Activated naive CD8-positive, alpha-beta T cell treated with anti-CD3 and anti-CD28 coated beads, Interleukin-2, amount 10 ng/mL, durations not matched to agents 7 days and 5 days (primary cell): ENCODE measurements at places on chromosomes 6 and 20.
A peak's percentile ranks its signal among the peaks of the same experiment; 100 is the strongest.

GRCh38 chr6:51386347-51386836, 567.7 kb downstream of the TFAP2B start:
- no peak for DNase-seq

DNA sequence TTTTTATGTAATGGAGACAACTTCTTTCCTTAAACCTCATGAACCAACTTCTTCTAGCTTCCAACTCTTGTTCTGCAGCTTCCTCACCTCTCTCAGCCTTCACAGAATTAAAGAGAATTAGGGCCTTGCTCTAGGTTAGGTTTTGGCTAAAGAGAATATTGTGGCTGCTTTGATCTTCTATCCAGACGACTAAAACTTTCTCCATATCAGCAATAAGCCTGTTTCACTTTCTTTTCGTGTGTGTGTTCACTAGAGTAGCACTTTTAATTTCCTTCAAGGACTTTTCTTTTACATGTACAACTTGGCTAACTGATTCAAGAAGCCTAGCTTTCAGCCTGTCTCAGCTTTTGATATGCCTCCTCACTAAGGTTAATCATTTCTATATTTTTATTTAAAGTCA, 596.1 kb upstream of the NRSN1 start:
- DNase-seq, result no peak

GRCh38 chr20:25526446-25526845, 58.9 kb downstream of the NINL start:
- DNase-seq, result no peak

DNA sequence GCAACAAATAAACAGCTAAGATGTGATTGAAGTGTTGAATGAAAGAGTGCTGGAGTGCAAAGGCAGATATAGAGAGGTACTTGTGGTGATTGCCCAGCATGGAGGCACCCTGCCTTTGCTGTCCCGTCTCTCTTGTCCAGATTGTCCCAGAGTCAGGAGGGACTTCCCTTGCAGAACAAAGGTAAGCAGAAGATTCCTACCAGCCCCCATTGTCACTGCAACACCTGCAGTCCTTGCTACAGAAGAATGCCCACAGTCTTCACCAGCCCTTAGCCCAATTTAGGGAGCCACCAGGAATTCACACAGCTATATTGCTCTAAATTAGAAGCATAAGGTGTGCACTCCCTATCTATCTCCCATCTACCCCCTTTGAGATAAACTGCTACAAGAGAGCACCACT, 491.8 kb downstream of the KIF16B start:
- no peak for DNase-seq

DNA sequence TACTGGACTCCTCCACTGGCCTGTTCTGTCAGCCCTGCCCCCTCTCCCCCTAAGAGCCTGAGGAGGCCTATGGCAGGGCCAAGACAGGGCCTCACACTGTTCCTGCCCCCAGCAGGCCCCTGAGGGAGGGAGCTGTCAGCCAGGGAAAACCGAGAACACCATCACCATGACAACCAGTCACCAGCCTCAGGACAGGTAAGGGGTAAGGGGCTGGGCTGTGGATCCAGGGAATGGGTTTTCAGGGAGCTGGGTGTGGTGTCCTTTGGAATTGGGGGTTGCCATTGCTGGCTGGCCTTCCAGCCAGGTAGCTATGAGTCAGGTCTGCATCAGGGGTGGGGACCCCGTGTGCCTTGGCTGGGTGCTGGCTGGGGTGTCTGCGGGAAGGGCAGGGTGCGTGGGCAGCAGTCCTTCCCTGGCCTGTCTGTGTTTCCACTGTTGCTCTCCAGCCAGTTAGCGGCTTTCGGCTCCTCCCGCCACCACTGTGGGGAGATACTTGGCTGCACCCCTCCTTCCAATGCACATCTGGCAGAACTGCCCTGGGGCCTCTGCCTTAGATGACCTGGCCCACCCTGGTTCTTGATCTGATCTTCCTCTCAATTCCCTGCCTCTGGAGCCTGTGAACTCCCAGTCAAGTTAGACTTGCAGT, 3.9 kb downstream of the SLC29A1 start:
- DNase-seq, result no peak

DNA sequence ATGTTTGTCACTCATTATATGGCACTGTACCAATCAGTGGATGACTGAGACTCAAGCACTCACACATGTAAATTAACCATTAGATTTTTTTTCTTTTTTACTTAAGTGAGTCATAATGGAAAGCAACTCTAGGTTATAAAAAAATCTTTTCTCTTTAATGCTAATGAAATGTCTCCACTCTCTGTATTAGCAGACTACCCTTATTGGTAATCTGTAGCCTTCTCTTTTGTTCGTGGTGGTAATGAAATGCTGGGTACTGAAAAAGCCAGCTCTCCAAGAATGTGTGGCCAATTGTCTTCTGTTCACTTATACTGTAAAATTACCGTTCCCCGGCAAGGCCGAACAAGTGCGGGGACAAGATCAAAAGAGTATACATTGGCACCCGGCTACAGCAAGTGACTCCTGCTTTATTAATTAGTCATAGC, 69.0 kb downstream of the AFG1L start:
- no peak for DNase-seq

- DNase-seq, result no peak
Measured at GRCh38 chr20:58998656-58999055, 8.4 kb downstream of the CTSZ start.

DNA sequence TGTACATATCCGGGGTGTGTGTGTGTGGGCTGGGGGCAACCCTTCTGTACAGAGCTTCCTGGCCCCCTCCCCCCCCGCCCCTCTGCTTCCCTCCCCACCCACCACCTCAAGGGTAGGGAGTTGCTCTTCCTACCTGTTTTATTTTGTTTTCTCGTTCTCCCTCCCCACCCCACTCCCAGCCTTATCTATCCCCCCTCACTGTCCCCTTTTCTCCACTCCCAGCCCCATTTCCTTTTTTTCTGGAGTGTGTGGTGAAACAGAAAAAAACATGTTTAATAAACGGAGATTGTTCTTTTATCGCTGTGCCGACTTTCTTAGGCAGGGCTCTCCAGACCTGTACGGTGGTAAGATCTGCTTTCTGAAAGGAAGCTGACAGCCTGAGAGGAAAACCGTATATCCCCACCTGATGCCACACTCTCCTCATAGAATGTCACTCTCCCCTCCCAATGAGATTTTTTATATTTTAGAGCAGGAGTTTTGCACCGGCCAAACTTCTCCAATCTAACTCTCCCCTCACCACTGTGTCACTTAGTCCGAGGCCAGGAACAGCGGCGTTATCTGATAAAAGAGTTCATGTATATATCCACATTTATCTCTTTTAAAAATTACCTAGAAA, 875 bp upstream of the ZBTB9 start:
- DNase-seq, result no peak

DNA sequence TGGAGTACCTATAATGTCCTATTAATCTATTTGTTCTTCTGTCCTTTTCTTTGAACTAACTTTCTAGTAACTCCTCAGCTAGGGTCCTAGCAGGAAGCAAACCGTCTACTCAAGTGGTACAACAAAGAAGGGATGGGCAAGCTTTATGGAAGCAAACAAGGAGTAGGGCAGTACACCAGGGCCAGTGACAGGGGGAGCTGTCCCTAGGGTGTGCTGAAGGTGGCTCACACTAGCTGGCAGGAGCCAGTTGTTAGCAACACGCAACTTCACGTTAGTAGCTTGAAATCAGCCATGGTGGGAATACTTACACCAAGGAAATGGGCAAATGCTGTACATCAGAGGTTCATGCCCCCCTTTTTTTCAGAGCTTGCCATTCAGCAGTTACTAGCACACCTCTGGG, 74.0 kb upstream of the EYA2 start:
- DNase-seq, result no peak

DNA sequence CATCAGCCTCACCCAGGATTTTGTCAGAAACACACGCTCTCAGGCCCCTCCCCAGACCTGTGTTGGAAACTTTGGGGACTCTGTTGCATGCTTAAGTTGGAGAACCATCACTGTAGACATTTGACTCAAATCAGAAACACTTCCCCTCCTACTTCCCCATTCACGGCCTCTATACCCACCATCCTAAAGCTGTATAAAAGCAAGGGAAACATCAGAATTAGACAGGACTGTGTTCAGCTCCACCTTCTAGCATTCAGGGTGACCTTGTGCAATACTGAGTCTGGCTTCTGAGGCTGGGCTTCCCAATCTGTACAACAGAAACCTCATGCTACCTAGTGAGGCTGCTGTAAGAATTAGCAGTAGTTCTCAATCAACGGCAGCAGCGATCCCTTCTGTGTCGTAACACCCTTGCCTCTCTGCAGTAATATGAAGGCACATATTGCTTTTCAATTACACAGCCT, 252.3 kb downstream of the LY86 start:
- no peak for DNase-seq

- no peak for DNase-seq
Measured at GRCh38 chr20:4766631-4767030, 44.9 kb downstream of the PRND start.

DNA sequence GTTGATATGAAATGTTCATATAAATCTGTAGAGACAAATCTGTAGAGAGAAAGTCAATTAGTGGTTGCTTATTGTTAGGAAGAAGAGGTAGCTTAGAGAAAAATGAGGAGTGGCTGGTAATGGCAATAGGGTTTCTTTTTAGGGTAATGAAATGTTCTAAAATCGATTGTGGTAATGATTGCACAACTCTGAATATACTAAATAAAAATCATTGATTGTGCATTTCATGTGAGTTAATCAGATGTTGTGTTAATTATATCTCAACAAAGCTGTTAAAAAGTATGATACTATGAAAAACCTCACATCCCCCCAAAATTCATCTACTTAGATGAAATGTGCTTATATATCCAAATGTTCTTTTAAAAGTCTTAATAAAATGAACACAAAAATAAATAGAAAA, 84.2 kb downstream of the CEP57L1 start:
- no peak for DNase-seq

DNA sequence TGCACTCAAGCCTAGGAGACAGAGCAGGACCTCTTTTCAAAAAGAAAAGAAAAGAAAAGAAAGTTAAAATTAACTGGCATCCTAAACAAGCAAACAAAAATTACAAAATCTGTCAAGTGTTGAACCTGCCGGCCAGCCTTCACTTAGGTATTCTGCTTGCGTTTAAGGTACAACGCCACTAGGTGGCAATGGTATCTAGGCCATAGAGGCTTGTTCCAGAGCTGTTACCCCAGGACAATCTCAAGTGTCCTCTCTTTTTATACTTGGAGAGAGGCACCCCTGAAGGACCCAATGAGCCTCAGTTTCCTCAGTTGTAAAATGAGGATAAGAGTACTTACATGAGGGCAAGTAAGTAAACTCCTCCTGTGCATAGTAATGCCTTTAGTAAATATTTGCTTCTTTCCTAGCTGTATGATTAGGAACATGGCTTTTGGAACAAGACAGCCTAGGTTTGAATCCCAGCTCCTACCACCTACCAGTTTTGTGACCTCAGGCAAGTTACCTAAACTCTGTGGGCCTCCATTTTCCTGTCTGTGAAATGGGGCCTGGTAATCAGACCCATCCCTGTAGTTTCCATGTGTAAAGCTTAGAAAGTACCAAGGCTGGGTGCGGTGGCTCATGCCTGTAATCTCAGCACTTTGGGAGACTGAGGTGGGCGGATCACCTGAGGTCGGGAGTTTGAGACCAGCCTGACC, 5.8 kb upstream of the PACSIN1 start:
- no peak for DNase-seq

DNA sequence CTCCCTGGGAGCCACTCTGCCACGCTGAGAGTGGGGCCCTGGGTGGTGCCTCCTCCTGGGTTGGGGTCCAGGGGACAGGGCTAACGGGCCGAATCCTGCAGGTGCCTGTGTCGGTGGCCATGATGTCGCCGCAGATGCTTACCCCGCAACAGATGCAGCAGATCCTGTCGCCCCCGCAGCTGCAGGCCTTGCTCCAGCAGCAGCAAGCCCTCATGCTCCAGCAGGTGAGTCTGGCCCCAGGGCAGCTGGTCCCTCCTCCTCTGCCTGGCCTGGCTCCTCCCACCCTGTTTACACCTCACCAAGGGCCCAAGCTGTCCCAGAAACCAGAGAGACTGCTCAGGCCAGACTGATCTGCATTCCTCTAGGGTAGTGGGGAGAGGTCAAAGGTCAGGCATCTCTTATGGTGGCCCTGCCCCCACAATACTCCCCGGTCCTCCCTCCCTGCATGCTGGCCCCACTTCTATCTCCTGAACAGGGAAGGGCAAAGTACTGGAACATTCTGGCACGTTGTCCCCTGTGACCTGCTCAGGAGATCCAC, 38.6 kb downstream of the FOXP4 start:
- DNase-seq, result no peak

GRCh38 chr6:95576218-95576997, 927 bp upstream of the MANEA start:
- DNase-seq, result no peak

DNA sequence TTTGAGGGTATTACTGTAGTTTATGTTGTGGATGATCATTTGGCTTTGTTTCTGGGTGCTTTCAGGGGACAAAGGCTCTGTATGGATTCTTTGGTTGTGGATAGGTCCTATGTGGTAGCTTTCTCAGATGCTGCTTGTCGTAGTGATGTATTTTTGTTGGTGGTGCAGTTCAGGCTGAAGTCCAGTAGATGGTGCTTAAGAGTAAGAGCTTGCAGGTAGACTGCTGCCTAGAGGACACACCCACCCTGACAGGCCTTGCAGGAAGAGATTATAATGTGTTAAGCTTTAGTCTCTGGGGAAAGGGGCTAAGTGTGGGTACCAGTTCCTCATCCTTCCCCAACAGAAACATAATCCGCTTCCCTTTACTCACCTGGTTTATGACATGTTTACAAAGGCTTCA, 62.6 kb upstream of the ADGRB3 start:
- no peak for DNase-seq

- no peak for DNase-seq
Measured at GRCh38 chr6:56699066-56699654, 56.5 kb upstream of the DST start.

GRCh38 chr6:35139924-35140638, 1.1 kb downstream of the TCP11 start:
- peak; percentile 50 for DNase-seq

DNA sequence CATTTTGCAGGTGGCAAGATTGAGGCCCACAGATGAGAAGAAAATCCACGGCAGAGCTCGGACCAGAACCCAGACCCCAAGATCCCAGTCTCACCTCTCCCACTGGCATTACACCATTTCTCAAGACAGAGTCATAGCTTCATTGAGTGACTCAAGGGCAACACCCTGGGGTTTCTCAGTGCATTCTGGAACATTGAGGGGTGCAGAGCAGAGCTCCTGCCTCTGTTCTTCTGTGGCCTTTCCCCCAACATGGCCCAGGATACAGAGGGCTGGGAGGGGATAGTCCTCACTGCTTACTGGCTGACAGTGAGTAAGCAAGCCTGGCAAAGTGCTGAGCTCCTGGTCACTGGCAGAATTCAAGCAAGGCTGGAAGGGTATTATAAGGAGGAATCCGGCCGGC, 74.0 kb downstream of the MDGA1 start:
- no peak for DNase-seq

GRCh38 chr6:139107051-139107450, 27.8 kb upstream of the HECA start:
- no peak for DNase-seq

DNA sequence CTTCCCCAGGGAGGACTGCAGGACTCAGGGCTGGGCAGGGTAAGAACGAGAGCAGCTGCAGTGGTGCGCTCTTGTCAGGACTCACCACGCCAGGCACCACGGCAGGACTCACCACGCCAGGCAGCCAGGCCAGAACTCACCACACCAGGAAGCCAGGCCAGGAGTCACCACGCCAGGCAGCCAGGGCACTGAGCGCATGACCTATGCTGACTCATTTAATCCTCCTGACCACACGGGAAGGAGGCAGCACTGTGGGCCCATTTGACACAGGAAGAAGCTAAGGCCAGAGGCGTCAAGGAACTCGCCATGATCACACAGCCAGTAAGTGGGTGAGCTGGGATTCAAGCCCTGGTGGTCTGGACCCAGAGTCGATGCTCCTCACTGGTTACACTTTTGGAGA, 189.3 kb downstream of the PREX1 start:
- DNase-seq, result no peak

- peak; percentile 50 for DNase-seq
Measured at GRCh38 chr20:35618263-35619131, 2.9 kb downstream of the SPAG4 start.
